ENCODE measurements at places on chromosomes 5 and 9.

DNA sequence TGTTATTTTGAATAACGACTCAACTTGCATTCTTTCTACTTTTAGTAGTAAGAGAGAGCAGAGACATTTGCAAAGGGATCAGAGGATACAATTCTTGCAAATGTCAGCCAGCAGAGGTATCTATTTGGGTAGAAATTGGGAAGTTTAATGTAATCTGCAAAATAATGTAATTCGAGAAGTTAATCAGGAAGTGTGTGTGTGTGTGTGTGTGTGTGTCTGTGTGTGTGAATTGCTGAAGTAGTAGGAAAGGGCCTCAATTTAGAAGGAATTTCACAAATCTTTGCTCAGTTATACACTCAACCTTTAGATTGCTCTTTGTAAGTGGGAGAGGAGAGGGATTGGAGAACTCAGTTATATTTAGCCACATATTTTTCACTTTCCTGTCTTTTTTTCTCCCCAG is 11.0 kb upstream of the IFNA1 start:
- no peak for DNase-seq

DNA sequence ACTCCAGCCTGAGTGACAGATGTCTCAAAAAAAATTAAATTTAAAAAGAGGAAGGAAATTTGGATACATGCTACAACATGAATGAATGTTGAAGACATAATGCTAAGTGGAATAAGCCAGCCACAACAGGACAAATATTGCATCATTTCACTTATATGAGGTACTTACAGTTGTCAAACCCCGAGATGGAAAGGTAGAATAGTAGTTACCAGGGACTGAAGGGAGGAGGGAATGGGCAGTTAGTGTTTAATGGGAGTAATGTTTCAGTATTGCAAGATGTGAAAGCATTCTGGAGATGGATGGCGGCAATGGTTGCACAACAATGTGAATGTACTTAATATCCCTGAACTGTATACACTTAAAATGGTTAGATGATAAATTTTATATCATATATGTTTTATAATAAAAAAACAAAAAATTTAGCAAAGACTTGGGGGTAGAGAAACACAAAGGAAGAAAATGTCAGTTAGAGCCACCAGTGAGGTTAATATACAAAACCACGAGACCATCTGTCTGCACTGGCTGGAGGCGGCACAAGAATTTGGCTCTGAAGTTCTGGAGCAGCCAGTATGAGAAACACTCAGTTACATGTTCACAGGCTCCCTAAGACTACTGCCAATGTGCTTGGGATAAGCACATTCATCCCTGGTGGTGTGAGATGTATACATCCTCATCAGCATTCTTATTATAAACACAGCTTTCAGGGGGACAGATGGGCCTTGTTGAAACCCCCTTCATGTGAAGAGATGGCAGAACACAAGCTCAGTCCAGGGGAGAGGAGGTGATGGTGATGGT is 37.0 kb upstream of the RPS23 start:
- no peak for DNase-seq

- DNase-seq = no peak
Observed at GRCh38 chr5:60243713-60244112, 350.2 kb upstream of the PDE4D start.

GRCh38 chr9:89864731-89865130 is 259.9 kb downstream of the GADD45G start:
- no peak for DNase-seq

- DNase-seq = no peak
Observed at GRCh38 chr5:53983568-53984460, 326.6 kb downstream of the ARL15 start.

GRCh38 chr5:168836603-168837231 is 257.5 kb upstream of the PANK3 start:
- no peak for DNase-seq

GRCh38 chr5:14742498-14742897 is 78.0 kb downstream of the OTULIN start:
- no peak for DNase-seq

- DNase-seq = peak; percentile 8
Observed at GRCh38 chr9:110443146-110443865, 105.6 kb upstream of the TXNDC8 start.

- no peak for DNase-seq
Observed at GRCh38 chr5:54595721-54596120, 78.2 kb downstream of the SNX18 start.

DNA sequence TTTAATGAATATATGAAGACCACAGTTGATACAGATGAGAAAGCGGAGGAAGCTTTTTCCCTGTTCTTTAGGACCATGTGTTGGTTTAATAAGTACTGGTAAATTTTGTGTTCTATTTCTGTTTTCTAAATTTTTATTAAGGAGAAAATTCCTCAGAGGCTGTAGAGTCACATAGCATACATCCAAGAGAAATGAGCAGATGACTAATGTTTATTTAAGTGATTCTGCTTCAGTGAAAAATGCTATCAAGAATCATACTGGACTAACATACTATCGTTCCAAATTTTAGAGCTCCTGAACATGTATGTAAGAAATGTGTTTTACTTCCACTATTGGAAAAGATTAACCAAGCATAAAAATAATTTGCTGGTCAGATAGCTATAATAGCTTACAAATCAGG is 115.0 kb downstream of the KIAA1958 start:
- DNase-seq = no peak

GRCh38 chr5:89936576-89936975 is 473.0 kb downstream of the CETN3 start:
- DNase-seq = no peak

- peak; percentile 52 for DNase-seq
Observed at GRCh38 chr9:133428617-133429101, 6.5 kb downstream of the ADAMTS13 start.

DNA sequence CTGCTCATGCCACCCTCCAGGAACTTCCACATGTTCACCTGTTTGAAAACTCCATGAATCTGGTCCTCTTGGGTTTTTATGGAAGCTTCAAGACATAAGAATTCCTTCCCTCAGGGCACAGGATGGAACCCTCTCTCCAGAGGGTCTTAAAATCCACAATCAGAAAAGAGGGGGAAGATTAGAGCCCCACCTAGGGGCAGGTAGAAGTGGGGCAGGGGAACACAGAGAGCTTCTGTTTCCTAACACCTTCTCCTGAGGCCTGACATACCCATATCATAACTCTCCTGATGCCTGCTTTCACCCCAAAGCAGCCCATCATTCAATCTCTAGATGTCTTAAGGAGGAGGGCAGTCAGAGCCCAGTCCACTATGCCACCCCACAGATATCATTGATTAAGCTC is 1087.7 kb upstream of the ARRDC3 start:
- no peak for DNase-seq

- no peak for DNase-seq
Observed at GRCh38 chr5:142862594-142862993, 92.4 kb downstream of the ARHGAP26 start.

- no peak for DNase-seq
Observed at GRCh38 chr9:86082870-86083269, 16.5 kb downstream of the GOLM1 start.

DNA sequence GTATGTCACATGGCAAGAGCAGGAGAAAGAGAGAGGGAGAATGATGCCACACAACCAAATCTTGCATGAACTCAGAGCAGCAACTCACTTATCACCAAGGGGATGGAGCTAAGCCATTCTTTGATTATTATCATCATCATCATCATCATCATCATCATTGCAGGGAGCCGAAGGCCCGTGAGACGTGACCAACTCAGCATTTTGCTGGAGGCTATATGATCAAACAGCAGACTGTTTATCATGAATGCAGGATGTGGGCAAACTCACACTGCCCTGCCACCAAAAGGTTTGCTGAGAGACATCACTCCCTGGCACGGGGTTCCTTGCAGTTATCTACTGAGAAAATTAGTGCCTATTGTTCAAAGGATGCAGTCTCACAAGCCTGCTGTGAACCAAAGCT is 8.6 kb upstream of the ZNF169 start:
- no peak for DNase-seq

DNA sequence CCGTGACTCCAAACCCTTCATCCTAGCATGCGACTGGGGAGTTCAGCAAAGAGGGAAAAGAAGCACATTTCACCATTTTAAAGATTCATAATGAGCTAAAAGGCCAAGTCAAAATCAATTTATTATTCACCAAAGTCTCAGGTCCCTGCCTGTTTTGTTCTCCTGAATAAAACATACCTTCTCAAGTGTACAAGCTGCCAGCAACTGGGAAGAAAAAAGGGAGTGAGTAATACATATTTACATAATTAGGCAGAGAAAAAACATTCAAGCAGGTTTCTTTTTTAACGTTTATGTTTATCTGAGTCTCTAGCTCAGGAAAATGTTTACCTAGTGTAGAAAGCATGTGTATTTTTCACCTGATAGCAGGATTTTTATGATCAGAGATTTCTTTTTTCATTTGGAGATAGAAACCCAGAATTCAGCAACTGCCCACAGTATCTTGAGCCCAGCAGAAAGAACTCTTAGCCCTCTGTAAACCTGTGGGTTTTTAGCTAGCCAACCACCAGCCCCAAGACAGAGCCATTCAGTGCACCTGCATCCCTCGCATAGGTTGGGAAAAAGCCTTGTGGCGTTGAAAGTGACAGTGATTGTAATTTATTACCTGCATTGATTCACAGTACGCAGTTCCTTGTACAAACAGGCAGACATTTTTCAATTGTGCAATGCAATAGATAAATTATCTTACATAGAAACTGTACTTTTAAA is 117.9 kb upstream of the GRIA1 start:
- DNase-seq = no peak

DNA sequence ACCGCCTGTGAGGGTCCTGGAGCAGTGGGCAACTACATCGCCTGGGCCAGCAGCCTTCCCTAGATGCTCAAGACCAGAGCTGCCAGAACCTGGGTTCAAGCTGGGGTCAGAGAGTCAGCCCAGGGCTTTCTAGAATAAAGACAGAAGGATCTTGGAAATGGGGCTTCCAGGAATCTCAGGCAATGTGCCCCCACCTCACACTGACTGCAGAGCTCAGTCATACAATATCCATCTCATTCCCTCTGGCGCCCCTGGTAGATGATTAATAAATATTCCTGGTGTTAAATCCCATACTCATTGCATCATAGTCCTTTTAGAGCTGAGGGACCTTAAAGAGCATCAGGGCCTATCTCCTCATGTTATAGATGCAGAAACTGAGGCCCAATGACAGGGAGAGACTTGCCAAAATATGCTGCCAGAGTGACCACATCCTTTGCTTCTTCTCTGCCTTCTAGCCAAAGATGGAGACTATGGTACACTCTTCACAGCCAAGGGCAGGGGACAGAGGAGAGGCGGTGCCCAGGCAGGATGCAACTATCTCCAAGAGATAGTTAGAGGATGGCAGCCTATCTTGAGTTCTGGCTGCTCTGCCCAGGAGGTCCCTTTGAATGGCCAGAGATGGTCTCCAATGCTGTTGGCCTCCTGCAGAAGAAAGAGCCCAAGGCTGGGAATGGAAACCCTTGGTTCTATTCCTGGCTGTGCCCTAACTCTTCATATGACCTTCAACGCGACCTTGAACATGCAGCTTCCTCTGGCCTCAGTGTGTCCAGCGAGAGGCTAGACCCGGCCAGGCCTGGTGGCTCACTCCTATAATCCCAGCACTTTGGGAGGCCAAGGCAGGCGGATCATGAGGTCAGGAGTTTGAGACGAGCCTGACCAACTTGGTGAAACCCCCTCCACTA is 36.2 kb upstream of the IL17B start:
- no peak for DNase-seq

- DNase-seq = no peak
Observed at GRCh38 chr5:117497601-117498000, 923.0 kb upstream of the SEMA6A start.

DNA sequence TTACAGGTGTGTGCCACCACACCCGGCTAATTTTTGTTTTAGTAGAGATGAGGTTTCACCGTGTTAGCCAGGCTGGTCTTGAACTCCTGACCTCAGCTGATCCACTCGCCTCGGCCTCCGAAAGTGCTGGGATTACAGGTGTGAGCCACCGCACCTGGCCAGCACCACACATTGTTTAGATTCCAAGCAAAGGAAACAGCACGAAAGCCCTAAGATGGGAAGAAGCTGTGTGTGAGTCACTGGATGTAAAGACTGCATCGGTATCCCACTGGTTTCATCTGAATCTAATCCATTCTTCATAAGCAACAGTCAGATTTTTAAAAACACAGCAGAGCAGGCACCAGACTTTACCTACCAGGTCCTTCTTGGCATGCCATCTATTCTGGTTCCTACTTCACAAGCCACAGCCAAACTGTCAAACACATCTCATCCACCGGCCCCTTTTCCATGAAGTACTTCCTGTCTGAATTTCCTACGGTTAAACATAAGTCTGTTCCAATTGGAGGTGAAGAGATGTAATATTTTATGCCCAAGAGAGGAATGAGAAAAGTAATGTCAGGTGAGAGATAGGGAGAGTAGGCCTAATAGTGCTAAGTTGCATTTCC is 17.4 kb downstream of the UBTD2 start:
- DNase-seq = no peak

GRCh38 chr9:130946766-130947617 is 7.9 kb upstream of the FIBCD1 start:
- peak; percentile 97 for DNase-seq

DNA sequence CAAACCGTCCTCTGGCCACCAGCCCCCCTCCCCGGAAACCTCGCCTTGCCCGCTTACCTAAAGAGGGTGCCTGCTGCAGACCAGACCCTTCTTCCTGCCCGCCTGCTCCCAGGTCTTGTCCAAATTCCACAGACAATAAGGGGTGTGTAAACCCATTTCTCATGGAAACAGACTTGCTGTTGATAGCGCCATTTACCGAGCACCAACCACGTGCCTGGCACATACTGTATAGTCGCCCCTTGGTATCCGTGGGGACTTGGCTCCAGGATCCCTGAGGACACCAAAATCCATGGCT is 25.1 kb downstream of the CDHR2 start:
- DNase-seq = no peak

- no peak for DNase-seq
Observed at GRCh38 chr5:57488215-57488955, 5.8 kb upstream of the ACTBL2 start.

GRCh38 chr9:136605988-136606660 is 56.6 kb upstream of the EGFL7 start:
- no peak for DNase-seq

GRCh38 chr5:149951138-149951749 is 6.7 kb upstream of the PDE6A start:
- no peak for DNase-seq

GRCh38 chr9:133496861-133497842 is 18.3 kb upstream of the SLC2A6 start:
- no peak for DNase-seq

GRCh38 chr5:151288180-151288579 is 15.4 kb downstream of the SLC36A3 start:
- DNase-seq = peak; percentile 82

All from SW480 (cell line).